Prostate gland (tissue), 2 donors: ENCODE measurements at places on chromosomes 6 and 20.

- DNase-seq: peak; percentile 58
Observed at GRCh38 chr20:3239026-3239866, at the start of gene SLC4A11. Gene SLC4A11 (minus strand): TSS chr20:3239190. CDS start chr20:3239137, 53 bp downstream.

GRCh38 chr6:44626616-44627015, 239.1 kb downstream of the CDC5L start:
- no peak for DNase-seq

- DNase-seq: no peak
Observed at GRCh38 chr20:4235512-4236043, 220.2 kb upstream of the RNF24 start.

- DNase-seq: no peak
Observed at GRCh38 chr6:140427842-140428241, 1053.4 kb upstream of the CITED2 start.

- no peak for DNase-seq
Observed at GRCh38 chr6:122400121-122400450, 634 bp downstream of the HSF2 start.
